ENCODE measurements at places on chromosomes 7 and 10.

GRCh38 chr7:74290553-74290950 lies 1.3 kb downstream of the CLIP2 start:
- DNase-seq: no peak

DNA sequence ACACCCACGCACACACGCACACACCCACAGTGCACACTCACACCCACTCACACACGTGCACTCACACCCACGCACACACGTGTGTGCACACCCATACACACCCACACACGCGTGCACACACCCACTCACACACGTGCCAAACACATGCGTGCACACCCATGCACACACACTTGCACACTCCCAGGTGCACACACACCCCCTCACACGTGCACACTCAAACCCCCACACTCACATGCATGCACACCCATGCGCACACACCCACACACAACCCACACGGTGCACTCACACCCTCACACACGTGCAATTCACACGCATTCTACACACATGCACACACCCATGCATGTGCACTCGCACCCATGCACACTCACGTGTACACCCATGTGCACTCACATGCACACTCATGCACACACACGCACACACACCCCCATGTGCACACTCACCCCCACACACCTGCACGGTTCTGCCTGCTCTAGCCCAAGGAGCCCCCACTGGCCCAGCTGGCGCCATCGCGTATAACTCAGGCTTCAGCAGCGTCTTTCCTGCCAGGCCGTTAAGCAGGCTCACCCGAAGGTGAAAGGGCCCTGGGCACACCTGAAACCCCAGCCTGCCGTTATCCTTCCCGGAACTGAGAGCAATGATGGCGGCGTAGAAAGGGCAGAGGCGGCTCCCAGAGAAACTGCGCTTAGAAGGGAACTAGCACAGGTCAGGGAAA lies 63.9 kb upstream of the PDGFA start:
- DNase-seq: no peak

DNA sequence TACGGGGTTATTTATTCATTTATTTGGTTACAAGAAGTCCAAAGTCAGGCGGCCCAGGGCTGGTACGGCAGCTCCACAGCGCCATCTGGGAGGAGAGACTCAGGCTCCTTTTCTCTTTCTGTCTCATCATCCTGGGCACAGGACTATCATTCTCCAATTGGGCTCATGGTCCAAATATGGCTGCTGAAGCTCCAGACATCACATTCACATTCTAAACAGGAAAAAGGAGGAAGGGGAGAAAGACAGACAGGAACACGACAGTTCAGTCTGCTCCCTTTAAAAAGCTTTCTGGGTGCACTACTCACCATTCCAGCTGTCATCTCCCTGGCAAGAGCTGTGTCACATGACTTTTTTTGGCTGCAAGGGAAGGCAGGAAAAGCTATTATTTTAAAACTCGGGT lies 74.4 kb upstream of the PDZD8 start:
- DNase-seq: no peak

DNA sequence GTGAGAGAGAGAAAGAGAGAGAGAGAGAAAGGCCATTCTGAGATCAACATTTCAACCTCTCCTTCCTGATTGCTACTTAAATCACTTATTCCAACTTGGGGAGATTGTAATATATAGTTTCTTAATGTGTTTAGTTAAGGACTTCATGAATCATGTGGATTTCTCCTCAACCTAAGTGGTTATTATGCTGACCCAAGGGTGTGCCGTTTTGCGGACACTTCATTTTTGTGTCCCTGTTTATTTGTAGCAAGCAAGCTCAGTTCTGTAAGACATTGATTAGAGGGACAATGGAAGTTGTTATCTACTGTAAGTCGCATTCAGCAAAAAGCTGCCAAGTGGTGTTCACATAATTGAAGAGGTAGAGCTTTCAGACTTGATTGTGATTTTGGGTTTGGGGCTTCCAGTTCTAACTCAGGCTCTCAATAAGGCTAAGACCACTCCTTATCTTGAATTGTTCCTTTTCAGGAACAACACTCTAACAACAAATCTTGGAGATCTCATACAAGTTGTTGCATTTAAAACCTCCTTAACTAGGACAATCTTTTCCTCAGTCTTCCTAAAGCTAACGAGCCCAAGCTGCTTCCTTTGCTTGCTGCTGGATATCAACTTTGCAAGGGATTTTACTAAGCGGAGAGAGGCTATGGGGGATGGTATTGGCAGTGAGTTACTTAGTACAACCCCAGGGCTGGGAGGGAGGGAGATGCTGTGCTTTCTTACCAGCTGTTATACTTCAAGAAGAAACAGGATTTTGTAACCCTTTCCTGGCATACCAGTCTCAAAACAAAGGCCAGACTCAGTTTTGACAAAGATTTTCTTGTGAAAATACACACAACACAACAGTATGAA lies 19.8 kb upstream of the COL1A2 start:
- no peak for DNase-seq

GRCh38 chr7:69800495-69800894 lies 202.2 kb downstream of the AUTS2 start:
- no peak for DNase-seq

DNA sequence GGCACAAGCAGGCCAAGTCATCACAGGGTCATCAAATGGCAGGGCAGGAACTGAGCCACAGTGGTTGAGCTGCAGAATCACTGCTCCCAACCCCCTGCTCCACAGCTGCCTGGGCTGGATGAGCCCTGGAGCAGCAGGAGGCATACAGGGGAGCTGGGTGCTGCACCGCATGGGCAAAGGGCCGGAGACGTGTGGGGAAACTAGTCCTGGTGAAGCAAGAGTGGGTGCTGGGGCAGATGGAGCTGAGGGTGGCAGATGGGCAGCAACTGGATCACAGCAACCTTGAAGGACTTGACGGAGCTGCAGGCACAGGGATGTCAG lies 16.0 kb upstream of the VOPP1 start:
- DNase-seq: no peak

DNA sequence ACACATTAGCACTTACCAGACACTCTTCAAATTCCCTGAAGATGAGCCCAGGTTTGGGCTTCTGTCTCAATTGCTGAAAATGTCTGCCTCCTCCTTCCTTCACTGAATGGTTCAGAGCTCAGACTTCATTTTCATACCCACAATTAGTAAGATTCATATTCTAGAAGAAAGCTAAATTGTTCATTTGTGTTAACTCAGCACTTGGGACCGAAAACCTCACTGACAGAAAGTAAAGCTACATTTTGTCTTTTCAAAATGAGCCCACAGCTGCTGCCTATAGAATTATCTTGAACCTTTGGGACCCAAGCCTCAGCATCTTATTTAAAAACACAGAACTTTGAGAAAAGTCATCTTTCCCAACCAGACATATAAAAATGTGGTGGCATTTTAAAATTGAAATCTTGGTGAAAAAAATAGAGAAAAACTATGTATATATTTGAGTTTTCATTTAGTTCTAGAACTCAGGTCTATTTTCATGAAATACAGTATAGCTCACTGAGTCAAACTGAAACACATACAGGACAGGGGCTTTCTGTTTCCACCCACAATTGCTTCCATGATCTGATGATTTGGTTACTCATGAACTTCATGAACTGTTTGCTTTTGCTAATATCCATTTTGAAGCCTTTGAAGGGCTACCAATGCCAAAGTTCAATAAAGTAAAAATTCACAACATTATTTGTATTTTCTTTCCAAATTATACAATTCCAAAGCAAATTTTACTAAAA lies 119.1 kb upstream of the PFKP start:
- DNase-seq: no peak

GRCh38 chr7:45515346-45515745 lies 58.8 kb upstream of the ADCY1 start:
- DNase-seq: no peak

- DNase-seq: no peak
Measured at GRCh38 chr7:15168489-15168888, 265.9 kb upstream of the DGKB start.

Measured in stimulated activated CD8-positive, alpha-beta memory T cell treated with anti-CD3 and anti-CD28 coated beads, Interleukin-15, amount 100 ng/mL, for 48 hours (primary cell).